Activated CD4-positive, alpha-beta T cell treated with anti-CD3 and anti-CD28 coated beads, Interleukin-2, amount 50 U/mL, for 1 hour (primary cell): ENCODE measurements at places on chromosomes 7 and 10.
A peak's percentile ranks its signal among the peaks of the same experiment; 100 is the strongest.

GRCh38 chr7:99083733-99084132, 60.2 kb downstream of the SMURF1 start:
- DNase-seq = no peak

- no peak for DNase-seq
Observed at GRCh38 chr10:21273400-21273968, 252.0 kb downstream of the SKIDA1 start.

GRCh38 chr7:135692055-135692454, 29.7 kb downstream of the STMP1 start:
- no peak for DNase-seq

GRCh38 chr10:131547129-131547799, 235.7 kb upstream of the TCERG1L start:
- DNase-seq = no peak

- no peak for DNase-seq
Observed at GRCh38 chr10:53356616-53357349, 584.2 kb upstream of the MBL2 start.

DNA sequence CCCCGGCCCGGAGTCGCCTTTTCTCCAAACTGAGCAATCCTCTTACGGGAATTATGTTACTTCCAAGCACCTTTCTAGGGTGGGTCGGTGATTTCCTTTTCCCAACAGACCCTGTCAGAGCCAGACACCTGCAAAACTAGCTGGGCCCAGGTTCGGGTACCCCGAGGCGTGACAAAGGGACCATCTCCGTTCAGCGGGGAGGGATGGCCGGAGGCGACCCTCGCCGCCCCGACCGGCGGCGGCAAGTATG, 445 bp downstream of the PPA1 start:
- DNase-seq = peak; percentile 8

DNA sequence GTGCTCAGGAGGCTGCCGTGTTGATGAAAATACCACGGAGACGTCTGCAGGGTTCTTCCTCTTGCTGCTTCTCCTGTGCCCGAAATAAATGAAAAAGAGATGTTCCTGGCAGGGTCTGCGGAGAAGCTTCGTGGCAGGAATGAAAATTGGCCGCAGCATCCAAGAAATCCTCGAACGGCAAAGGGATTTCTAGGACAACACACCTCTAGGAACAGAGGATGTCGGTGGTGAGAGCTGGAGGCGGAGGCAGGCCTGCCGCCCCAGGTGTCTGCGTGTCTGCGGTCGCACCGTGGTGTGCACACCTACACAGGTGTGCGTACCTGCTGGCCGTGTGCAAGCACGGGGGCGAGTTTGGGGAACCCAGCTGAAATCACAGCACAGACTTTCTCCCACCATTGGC, 43.4 kb downstream of the TMEM130 start:
- no peak for DNase-seq

- DNase-seq = no peak
Observed at GRCh38 chr10:98172495-98172894, 38.0 kb downstream of the R3HCC1L start.

DNA sequence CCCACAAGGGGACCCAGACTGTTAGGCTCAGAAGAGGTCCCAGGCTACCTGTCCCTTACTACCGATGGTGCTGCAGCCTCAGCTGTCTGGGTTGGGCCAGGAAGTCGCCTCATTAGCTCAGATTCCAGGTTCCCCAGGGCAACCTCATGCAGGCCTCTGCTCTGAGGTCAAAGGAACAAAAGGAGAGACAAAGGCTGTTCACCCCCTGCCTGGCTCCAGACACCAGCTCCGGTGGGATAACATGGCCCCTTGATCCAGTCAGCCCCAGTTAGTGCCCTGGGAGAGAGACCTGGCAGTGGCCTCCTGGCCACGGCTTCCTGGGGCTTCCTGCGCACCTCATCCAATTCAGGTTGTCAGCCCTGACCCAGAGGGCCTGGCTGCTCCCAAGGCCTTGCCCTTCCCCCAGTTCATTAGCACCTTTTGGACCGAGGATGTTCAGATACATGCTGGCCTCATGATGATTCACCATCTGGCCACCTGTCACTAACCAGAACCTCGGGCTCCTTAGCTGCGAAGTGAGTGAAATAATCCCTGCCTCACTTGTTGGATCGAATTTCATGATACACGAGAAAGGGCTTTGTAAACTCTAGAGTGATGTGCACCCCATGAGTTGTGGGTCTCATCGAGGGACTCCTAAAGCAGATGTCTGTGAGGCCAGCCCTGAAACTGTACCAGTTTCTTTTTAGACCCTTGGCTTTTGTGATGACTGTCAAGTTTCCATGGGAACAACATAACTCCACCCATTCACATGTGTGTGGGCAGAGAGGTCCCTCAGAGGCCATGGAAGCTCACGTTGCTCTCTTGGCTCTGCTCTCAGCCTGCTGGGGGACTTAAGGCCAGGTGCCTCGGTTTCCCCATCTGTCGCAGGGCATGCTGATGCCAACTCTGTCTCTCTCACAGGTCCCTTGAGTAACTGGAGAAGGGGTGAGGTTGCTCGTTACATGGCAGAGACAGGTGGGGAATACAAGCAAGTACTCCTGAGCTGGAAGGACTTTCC, 79.5 kb upstream of the PCBD1 start:
- DNase-seq = no peak

- DNase-seq = no peak
Observed at GRCh38 chr7:129670656-129671055, 59.1 kb downstream of the NRF1 start.

DNA sequence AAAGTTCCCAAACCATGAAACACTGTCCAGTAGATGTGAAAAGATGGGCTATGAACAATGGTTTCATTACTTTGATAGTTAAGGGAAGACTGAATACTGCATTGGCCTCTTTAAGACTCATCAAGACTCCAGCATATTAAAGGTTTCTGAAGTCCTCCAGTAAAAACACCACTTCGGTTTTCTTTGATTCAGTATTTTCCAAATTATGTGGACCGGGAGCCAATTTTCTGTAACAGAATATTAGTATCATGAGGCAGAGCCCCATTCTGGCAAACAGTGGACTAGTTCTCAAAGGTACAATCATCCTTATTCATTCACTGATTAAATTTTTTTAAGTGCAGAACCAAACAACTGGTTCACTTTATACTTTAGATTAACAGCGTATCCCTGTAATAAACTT, 241.1 kb upstream of the LRGUK start:
- DNase-seq = no peak

DNA sequence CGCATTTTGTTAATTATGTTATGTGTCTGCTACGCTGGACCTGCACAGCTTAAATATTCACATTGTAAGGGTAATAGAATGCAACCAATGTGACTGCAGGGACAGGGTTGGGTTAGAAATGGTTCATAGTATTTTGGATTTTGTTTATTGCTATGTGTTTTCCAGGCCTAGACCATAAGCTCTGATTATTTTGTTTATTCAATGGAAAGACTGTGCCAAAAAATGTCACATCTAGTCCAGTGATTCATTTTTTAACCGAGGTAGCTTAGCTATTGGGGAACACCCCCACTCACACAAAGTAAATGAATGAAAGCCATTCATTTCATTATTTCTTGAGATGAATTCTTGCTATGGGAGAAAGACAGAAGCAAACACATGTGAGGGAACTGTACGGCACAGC, 516.5 kb upstream of the ANKRD30A start:
- DNase-seq = no peak

- no peak for DNase-seq
Observed at GRCh38 chr7:155996718-155997280, 184.5 kb upstream of the SHH start.

DNA sequence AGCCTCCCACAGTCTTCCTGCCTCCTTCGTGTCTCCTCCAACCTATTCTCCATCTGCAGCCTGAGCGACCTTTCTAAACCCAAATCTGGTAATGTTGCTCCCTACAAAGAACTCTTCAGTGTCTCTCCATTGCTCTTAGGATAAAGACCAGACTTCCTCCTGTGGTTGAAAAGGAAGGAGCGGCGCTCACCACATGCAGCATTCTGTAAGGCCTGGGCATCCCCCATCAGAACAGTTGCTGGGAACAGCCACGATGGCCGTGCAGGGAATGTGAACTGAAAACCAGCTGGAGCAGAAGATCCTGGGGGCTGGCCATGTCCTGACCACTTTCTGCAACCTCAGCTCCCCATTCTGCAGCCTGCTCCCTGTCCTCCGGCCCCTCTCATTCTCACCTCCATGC, 237.8 kb upstream of the ZMIZ1 start:
- no peak for DNase-seq

GRCh38 chr7:118288098-118288497, 63.6 kb downstream of the ANKRD7 start:
- DNase-seq = no peak

DNA sequence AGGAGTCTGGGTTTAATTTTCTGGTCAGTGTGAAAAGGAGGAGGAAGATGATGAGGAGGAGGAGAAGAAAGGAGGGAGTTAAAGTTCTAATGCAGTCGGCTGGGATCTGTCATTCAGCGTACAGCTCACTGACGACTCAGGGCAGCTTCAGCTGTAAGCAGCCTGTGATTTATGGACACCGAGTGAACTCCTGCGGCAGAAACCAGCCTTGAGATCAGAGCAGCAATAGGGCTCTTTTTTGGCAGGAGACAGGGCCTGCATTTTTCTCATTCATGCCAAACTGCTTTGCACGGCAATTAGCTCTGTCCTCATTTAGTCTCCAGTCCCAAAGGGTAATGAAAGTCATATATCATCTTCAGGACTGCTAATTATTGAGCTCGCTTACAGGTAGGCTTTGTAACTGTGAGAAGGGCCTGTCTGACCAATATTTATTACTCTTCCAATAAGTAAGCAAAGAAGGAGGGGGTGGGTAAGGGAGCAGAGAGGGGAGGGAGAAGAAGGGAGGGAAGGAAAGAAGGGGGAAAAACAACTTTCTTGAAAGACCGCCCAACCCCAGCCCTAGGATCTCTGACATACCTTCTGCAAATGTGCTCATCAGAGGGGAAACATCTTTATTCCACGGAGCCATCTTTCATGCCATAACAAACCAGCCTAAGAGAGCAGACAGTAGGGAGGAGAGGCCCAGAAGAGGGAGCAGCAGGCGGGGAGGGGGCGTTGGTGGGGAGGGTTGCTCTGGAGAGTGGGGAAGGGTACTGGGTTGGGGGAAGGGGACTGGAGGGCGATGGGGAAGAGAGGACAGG, 48.1 kb upstream of the COMTD1 start:
- DNase-seq = no peak

GRCh38 chr7:92417913-92418312, 29.4 kb upstream of the GATAD1 start:
- no peak for DNase-seq
